ENCODE measurements at places on chromosomes 4 and X.

GRCh38 chrX:38678821-38679220 is 117.5 kb downstream of the TSPAN7 start:
- DNase-seq: no peak

DNA sequence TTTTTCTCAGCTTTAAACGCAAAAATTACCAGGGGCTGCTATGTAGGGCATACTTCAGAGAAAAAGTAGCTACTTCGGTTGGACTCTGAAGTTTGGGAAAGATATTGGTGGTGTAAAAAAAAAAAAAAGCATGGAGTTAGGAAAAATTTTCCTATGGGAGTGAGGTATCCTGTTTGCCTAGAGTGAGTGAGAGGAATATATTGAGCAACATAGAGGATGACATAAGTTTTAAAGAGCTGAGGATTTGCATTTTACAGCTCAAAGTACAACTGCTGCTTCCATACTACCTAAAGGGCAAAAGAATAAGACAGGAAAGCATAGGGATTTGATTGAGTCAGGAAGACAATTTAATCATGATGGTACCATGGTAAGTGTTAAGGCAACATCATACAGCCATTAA is 7.3 kb downstream of the GPRASP1 start:
- no peak for DNase-seq

GRCh38 chr4:41281038-41281634 is 24.4 kb downstream of the UCHL1 start:
- no peak for DNase-seq

- DNase-seq: no peak
Observed at GRCh38 chrX:41110801-41111625, 25.8 kb downstream of the USP9X start.

DNA sequence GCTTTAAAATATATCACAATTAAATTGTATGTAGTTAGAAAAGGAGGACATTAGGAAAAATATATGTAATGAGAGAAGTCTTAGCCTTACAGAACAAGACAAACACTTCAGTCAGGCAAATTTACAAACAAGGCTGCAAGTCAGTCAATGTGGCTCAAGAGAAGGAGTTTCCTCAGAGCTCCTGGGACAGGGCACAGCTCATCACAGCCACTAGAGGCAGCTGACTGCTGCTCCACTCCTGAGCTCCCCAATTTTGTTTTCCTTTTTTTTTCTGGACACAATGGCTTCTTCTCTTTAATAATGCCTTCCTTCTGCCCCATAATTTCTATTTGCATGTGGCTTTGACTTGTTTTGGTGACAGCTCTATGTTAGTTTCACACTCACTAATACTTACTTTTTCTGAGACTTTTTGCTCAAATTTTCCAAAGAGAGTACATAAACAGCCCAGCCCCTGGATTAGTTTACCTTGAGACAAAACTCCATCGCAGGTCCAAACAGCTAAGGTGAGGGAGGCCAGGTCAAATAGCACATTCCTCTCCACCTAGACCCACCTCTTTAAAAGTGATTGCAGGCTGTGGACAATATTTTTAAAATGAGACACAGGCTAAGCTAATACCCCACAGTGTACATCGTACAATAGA is 850.4 kb upstream of the FRG1 start:
- no peak for DNase-seq

DNA sequence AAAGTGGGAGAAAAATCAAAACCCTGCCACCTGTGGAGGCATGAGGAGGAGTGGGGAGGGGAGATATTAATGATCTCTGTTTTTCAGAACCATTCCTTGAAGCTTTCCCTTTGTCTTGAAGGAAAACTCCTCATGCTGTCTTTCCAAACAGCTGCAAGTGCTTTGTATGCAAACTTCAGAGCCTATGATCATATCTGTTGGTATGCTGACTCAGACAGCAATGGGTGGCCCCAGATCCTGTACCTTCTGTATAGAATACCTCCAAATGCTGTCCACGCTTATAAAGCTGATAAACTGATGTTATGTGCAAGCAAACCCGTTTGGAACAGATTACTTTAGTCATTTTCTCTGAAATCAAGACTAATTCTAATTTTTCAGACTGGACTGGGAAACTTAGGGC is 31.9 kb downstream of the BMP15 start:
- DNase-seq: no peak

GRCh38 chr4:18077808-18078207 is 56.3 kb upstream of the LCORL start:
- no peak for DNase-seq

DNA sequence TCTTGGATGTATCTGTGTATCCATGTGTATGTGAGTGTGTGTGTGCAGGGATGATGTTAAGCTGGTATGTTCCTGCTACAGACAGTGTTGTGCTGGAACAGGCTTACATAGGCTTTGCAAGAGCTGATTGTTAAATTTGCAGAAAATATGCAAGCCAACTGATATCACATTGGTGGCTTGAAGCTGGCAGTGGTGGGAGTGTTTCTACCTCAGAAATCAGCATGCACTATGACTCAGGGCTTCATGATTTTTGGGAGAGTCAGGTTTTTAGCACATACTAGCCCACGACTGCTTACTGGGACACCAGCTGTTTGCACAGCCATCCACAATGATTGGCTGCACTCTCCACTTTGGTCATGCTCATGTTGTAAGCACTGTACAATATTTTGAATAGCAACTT is 261.8 kb downstream of the DHX15 start:
- DNase-seq: no peak

- DNase-seq: no peak
Observed at GRCh38 chr4:99927566-99927965, 18.9 kb downstream of the DNAJB14 start.
